ENCODE measurements at places on chromosomes 13 and 19.

DNA sequence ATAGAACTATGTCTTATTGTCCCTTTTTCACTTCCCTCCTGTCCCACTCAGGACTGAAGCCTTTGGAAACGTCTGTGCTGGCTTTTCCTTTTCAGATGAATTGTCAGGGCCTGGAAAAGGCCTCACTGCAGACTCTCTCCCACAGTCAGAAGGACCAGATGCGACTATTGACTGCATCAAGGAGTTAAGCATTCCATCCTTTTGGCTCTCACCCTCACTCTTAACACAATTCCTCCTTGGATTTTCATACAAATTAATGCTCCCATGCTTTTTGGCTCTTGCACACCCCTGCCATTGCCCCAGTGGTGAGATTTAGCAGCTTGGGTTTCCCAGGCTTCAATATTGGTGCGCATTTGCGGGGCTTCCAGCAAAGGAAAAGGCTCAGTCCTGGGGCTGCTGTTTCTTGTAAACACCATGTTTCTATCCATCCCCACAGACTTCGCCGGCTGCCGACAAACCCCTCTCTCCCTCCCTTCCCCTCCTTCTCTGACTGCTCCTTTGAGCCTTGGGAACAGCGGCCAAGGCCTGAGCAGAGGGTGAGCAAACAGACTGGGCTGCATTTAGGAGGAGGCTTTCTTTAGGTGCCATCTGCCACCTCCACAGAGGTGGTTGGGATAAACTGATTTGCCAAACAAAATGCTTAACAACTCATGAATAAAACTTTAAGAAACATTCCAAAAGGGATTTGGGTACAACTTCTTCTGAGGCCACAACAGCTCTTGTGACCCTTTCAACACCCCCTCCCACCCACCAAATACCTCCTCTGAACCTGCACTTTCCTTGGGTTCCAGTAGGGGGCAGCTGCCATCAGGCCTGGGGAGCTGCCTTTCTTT lies 48.6 kb upstream of the PCDH8 start:
- DNase-seq = no peak

GRCh38 chr13:29165840-29166239 lies 345.7 kb downstream of the MTUS2 start:
- DNase-seq = no peak

DNA sequence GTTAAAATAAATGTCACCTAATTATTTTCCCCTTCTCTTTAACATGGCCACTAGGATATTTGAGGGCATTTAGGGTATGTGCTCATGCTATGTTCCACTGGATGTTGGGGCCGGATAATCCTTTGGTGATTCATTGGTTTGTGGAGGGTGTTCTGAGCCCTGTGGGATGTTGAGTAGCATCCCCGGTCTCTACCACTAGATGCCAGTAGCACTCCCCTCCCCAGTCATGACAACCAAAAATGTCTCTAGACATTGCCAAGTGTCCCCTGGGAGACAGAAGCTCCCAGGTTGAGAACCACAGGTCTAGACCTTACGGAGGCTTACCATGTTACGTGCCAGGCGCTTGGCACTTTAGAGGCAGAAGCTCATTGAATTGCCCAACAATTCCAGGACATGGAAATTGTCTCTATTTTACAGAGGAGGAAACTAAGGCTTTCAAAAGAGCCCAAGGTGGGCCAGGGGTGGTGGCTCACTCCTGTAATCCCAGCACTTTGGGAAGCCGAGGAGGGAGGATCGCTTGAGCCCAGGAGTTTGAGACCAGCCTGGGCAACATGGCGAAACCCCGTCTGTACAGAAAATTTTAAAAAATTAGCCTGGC lies 14.1 kb downstream of the SHANK1 start:
- no peak for DNase-seq

DNA sequence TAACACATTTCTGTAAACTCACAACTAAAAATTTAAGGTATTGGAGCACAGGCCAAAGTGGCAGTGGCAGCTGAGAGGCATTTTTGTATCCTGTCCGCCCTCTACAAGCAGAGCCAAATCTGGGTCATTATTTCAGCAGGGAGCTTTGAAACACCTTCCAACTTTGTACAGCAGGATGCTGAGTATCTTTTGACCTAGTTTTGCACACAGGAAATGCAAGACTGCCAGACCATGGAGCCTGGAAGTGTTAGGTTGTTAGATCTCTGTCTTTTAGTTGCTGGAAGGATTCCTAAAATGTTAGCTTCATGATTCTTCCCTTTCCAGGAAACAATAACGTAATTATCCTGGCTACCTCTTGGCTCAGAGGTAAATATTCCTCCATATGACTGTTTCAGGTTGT lies 148.6 kb upstream of the ATXN8OS start:
- DNase-seq = no peak

DNA sequence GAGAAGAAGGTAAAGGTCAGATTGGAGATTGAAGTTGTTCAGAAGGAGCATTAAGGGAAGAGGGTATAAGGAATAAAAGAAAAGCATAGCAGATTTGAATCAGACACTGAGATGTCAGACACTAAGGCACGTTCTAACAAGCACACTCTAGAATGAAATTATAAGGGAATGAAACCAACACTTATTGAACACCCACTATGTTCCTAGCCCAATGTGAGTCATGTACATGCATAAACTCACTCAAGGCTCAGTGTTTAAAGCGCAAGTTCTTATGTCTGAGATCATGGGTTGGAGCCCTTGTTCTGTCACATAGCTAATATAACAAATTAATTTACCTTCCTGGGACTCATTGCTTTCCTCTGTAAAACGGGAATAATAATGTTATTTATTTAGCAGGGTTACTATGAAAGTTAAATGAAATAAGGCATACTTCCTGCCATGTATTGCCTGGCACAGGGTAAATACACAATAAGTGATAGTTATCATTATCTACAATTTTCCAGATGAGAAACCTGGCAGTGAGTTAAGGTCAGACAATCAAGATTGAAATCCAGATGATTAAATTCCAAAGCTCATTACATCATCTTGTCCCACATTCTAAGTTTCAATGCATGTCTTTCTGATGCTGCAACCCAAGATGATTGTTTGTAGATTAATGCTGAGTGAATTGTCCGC lies 68.3 kb upstream of the DACH1 start:
- DNase-seq = no peak

GRCh38 chr13:71879129-71879535 lies 12.1 kb upstream of the DACH1 start:
- peak; percentile 6 for DNase-seq

- no peak for DNase-seq
Observed at GRCh38 chr19:56161534-56161933, 14.3 kb upstream of the GALP start.

DNA sequence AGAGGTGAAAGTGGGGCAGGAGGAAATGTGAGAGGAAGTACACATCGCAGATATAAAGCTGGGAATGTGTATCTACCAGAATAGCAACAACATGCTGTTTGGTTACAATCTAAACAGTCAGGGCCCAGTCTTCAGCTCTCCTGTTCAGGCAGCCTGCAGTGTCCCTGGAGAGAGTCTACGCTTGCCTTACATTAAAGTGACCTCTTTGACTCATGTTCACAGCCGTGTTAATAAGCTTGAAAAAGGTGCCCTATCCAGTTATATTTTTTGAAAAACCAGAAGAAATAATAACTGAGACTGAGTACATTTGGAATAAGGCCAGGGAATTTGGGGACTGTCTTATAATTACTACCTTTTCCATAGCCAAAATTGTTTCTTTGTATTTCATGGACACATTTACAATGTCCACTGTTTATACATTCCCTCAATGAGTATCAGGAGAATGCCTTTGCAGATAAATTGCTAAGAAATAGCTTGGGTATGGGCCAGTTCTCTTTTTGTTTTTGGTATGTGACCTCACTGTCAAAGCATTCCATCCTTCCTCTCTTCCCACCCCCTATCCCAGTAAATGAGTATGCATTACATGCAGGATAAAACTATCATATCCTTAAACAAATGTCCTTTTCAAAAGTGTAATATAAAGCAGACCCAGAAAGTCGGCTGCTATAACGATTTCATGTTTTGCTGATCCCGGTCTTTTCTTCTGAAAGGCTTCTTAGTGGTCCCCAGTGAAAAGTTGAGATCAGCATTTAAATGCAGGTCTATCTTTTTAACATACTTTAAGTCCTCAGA lies 82.6 kb downstream of the PCDH9 start:
- no peak for DNase-seq

GRCh38 chr13:40666933-40667621 lies 636 bp upstream of the FOXO1 start:
- no peak for DNase-seq

- no peak for DNase-seq
Observed at GRCh38 chr19:14003251-14004055, 2.7 kb downstream of the RFX1 start.

GRCh38 chr19:30153326-30154210 lies 211.5 kb downstream of the URI1 start:
- no peak for DNase-seq

DNA sequence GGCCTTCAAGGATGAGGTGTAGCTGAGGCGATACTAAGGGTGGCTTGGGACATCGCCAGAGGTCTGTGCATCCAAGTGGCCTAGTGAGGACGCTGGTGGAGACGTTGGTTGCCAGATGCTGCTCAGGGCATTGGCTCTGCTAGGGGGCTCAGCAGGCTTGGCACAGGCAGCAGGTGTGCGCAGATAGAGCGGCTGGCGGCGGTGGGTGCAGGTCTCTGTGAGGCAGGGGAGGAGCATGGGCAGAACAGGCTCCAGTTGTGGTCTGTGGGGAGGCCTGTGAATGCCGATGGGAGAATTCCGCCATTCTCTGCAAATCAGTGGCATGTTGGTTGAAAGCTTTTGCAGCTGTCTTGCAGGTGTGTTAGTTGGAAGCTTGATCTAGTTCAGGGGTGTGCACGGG lies 21.2 kb downstream of the PRAM1 start:
- no peak for DNase-seq

DNA sequence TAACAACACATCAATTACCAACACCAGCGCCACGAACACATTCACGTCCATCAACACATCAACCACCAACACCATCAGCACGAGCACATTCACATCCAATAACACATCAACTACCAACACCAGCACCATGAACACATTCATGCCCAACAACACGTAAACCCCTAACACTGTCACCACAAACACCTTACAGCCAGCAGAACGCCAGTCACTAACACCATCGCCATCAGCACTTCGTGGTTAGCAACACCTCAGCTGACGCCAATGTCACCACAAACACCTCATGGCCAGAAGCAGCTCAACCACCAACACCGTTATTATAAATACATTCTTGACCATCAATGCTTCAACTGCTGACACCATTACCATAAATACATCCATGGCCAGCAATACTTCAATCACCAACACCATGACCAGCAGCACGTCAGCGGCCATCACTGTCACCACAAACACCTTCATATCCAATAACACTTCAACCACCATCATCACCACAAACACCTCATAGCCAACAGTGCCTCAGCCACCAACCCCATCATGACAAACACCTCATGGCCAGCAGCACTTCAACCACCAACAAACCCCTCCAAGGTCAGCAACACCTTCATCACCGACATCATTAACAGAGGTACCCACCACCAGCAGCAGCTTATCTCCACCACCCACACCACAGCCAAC lies 9.4 kb downstream of the FCER2 start:
- no peak for DNase-seq

DNA sequence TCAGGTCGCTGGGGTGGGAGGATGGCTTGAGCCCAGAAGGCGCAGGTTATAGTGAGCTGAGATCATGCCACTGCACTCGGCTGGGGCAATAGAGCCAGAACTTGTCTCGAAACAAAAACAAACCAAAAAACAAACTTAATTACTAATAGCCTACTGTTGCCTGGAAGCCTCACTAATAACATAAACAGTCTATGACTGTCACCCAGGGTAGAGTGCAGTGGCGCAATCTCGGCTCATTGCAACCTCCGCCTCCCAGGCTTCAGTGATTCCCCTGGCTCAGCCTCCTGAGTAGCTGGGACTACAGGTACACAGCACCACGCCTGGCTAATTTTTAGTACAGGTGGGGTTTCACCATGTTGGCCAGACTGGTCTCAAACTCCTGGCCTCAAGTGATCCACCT lies 18.0 kb downstream of the CATSPERD start:
- no peak for DNase-seq

GRCh38 chr13:97165502-97166425 lies 56.4 kb upstream of the MBNL2 start:
- no peak for DNase-seq

DNA sequence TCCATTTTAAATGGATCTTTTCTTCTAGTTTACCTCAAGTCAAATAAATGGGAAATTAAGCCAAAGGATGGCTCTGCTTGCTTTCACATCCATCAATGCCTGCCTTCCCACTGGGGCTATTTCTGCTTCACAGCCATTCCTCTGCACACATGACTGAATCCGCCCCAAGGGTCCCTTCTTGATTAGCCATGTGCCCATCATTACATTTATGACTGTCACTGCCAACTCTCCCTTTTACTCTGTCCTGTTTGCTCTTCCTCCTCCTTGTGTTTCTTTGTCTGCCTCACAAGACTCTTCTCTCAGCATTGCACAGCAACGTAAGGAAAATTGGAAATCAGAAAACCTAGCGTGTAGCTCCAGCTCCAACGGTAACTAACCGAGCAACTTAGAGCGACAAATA lies 410.2 kb downstream of the TBC1D4 start:
- no peak for DNase-seq

GRCh38 chr19:11924886-11925650 lies at the start of gene ZNF700:
Gene ZNF700, plus strand, starts transcription at chr19:11925107. Its CDS starts 104 bp downstream, at chr19:11925211.
- peak; percentile 92 for DNase-seq

- DNase-seq = no peak
Observed at GRCh38 chr13:113152984-113153809, 5.3 kb upstream of the PROZ start.

- DNase-seq = no peak
Observed at GRCh38 chr13:78239714-78240113, 321.1 kb upstream of the EDNRB start.

- no peak for DNase-seq
Observed at GRCh38 chr13:98523455-98524102, 53.3 kb downstream of the STK24 start.

DNA sequence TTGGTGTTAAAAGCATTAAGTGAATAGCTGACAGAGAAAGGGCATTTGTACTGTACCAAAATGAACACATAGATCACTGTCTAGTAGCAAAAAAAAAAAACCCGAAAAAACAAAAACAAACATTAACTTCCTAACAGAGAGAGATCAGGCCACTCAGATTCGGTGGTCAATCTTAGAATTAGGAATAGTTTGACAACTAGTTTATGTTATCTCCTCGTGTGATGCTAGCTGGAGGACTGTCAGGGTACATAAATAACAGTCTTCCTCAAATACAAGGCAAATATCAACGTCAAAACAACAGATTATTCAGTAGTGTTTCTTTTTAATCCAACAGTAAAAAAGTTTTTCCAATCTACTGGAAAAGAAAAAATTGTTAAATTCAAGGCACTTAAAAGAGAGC lies 1.7 kb downstream of the ZMYM5 start:
- no peak for DNase-seq

- no peak for DNase-seq
Observed at GRCh38 chr13:48564056-48564455, 31.2 kb upstream of the RCBTB2 start.

DNA sequence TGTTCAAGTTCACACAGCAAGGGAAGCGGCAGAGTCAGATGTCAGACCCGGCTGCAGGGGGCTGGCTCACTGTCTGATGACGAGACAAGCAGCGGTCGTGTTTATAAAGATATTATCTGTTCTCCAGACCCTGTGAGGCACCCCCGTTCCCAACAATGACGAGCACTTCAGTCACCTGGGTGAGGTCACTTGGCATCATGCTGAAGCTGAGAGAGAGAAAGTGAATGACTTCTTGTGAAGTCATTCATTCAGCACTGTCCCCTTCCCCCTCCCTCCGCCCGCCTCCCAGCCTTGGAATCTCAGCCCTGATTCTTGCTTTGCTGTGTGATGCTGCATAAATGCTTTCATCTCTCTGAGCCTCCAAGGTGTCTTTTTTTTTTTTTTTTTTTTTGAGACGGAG lies 4.9 kb upstream of the LYPD3 start:
- DNase-seq = no peak
